ENCODE measurements at places on chromosomes 12 and 14.

- DNase-seq = no peak
Measured at GRCh38 chr12:77893918-77894317, 63.2 kb downstream of the NAV3 start.

- peak; percentile 13 for DNase-seq
Measured at GRCh38 chr14:62654641-62655040, 390.6 kb downstream of the KCNH5 start.

DNA sequence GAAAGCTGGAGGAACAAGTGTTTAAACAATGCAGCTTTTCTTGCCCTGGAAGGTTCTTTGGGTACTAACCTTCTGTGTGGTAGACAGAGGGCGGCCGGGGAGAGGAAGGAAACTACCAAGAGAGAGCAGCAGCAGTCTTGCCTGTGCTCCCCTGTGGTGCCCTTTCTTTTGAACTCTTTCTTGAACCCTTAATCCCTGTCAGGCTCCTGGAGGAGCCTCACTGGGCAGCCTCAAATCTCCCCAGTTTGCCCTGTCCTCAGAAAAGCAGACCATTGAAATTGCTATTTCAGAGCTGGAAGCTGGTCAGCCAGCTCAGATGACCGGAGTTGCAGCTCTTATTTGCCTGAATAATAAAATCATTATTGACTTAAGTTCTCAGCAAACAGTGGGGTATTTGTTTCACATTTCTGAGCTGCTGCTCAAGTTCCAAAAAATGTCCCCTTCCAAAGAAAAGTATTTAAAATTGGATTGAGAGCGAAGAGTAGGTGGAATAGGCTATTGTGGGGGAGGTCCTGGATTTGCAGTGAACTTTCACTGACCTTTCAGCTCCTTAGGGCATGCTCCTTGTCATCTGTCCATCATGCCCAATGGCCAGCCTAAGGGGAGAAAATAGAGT lies 42.1 kb upstream of the RNASE3 start:
- DNase-seq = no peak

GRCh38 chr12:66589095-66589494 lies 89.8 kb downstream of the GRIP1 start:
- DNase-seq = no peak

DNA sequence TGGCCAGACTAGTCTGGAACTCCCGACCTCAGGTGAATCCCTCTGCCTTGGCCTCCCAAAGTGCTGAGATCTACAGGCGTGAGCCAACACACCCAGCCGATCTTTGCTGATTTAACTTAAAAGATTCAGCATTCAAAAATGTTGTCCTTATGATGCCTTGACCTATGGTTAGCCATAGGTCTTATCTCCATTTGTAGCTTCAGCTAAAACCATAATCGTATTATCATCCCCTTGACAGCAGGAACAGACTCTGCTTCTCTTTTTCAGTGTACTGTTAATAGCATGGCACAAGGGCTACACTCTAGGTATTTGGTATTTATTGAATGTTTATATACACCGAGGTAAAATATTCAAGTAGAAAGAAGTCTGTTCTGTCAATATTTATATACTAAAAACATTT lies 15.3 kb downstream of the CCDC62 start:
- DNase-seq = no peak

DNA sequence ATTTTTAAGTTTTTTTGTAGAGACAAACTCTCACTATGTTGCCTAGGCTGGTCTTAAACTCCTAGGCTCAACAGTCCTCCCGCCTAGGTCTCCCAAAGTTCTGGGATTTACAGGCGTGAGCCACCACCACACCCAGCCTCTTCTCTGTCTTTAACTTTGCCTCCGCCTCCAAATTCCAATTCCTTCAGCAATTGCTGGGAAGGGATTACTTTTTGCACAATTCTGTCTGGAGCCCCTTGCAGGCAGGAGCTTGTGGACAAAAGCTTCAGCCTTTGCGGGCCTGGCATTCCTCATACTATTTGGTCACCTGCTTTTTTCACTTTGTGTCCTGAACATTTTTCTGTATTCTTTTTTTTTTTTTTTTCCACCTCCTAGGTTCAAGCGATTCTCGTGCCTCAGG lies 26.0 kb downstream of the SH2B3 start:
- no peak for DNase-seq

DNA sequence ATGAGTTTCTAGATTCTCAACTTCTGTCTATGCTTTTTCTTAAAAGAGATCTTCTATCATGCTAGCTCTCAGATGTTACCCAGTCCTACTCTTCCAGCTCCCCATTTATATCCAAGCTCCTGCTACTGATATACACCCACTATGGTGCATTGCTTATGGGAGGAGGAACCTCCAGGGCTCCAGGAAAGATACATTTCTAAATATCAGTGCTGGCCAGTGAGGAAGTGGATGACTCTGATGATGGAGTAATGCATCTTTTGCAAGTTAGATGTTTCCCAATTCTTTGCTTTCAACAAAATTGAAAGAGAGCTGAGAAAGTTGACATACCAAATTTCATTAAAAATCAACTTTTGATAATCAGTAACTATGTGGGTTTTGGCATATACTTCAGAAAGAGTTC lies 105.7 kb upstream of the RESF1 start:
- DNase-seq = no peak
